ENCODE measurements at places on chromosomes 1 and 21.
A peak's percentile ranks its signal among the peaks of the same experiment; 100 is the strongest.

- DNase-seq: no peak
Measured at GRCh38 chr1:53446051-53446450, 13.1 kb upstream of the DMRTB1 start.

DNA sequence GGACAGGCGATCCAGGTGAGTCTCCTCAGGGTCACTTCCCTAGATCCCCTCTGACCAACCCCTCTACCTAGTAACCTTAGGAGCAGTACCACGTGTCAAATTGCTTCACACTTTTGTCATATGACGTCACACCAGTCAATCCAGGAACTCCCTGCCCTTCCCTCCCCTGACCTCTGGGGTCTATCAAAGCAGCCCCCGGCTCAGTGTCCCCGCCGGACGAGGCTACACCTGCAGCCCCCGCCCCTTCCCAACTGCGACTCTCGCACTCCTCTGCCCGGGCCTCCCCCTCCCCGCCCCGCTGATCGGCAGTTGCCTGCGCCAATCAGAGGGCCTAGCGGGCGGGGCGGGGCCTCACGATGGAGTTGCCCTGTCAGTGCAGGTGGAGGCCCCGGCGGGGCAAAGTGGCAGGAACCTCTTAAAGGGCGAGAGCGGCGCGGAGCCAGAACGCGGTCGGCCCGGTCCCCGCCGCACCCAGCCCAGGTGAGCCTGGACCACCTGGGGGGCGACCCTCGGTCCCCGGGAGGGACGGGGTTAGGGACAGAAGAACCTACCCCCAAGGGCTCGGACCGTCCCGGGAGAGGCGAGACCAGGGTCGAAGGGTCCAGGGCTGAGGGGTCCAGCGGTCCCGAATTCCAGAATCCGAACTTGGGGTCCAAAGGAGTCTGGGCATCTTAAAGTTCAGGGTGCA lies 27.5 kb upstream of the EPB41 start:
- peak; percentile 90 for DNase-seq

DNA sequence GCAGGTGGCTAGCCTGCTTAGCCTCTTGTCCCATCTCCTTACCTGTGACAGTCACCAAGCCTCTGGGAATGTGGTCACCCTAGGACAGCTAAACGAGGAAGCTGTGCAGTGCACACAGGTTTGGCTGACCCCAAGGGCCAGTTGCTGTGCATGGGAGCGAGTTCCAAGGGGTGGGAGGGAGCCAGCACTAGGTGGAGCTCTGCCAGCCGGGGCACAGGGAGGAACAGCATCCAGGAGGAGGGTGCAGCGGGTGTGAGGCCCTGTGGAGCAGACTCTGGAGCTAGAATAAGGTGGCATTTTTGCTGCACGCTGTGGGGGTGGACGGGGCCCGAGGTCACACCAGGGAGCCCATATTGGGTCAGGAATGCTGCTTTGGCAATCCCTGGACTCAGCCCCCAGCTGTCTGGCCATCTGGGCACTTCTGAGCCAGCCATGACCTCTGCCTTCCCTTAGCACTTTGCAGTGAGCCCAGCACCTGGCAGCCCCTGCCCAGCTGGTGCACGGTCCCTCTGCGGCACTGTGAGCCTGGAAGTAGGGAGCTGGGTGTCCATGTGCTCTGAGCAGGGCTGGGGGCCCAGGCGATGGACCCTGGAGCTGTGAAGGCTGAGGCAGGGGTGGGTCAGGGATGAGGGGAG lies 8.7 kb downstream of the PDXK start:
- no peak for DNase-seq

DNA sequence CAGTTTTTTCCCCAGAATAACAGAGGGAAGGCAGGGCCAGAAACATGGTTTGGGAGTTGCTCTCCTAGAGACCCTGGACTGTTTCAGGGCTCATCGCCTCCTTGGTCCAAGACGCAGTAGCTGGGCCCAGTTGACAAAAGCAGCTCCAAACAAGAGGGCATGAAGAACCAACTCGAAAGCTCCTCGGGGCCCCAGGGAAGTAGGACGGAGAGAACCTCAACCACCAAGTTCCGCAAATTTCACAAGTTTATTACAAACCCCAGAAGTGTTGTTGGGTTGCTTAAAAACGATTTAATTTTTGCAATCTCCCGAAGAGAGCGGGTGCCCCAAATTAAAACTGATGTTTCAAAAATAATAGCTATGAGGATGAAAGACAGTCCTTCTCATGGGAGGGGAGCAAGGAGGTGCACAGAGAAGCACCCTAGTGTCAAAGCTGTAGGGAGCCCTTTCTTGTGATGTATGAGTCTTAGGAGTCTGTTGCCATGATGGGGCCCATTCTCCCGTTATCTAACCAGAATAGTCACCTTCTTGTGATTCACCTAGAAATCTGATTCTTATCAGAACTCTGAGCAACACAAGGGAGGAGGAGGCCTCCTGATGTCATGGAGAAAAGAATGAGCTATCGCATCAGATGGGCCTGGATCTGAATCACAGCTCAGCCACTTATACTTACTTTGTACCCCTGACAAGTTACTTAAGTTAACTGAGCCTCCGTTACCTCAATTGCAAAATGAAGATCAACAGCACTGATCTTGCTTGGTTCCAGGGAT lies 165.7 kb upstream of the IRF2BP2 start:
- no peak for DNase-seq

GRCh38 chr1:232538943-232539302 lies 91.0 kb downstream of the SIPA1L2 start:
- no peak for DNase-seq

DNA sequence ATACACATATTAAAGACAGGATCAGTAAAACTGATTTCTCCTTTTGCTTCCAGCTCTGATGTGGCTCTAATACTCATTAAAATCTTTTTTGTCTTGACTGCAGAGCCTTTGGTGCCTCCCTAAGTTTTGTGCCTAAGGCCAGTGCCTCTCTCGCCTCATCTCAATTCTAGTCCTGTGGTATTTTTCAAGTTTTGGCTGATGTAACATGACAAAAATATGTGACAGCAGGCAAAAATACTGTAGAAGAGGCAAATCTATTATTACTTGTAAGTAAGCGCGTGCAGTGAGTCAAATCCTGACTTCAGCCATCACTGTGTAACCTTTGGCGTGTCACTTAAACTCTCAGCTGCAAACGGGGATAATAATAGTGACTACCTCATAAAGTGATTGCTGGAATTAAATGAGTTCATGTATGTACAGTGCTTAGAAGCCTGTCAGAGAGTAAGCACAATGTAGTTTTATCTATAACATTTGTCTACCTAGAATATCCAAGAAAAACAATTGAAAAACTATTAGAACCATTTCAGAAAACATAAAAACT lies 74.0 kb downstream of the MAB21L3 start:
- DNase-seq: no peak

GRCh38 chr1:201515895-201516294 lies 9.0 kb upstream of the CSRP1 start:
- no peak for DNase-seq

DNA sequence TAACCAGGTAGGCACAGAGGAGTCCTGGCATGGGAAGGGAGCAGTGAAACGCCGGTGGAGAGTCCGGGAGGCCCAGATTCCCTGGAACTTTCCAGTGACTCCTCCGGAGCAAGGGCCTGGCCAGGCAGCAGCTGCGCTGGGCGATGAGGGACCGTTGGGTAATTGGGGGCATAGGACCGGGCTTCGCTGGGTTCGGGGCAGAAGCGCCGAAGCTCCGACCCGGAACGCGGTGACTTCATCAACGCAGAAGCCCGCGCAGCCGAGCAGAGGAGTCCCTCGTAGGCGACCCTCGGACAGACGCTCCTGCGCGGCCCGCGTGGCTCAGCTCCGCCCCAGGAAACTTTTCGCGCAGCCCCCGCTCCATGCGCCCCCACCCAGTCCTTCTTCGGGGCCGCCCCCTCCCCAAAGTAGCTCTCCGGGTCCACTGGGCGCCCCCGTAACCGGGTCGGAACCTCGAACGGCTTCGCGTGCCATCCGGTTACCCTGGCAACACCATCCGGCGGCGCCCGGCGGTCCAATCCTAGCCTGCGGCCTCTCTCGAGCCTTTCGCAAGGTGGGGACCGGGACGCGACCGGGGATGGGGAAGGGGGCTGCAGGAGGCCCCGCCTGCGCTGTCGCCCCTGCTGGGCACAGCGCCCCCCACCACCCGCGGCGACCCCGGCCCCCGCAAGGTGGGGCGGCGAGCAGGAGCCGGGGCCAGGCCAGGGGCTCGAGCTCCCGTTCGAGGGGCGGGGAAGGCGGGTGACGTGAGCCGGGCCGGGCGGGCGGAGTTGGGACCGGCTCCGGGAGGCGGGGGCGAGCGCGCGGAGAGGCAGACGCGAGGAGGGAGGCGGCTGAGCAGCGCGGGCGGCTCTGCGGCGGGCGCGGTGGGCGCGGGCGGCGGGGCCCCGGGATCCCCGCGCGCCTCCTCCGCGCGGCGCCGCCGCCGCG lies at the start of gene AJAP1:
Gene AJAP1 (plus strand): TSS at position 814 of the 930 bp plus-strand sequence. CDS start 817 bp downstream, outside the sequence.
- no peak for DNase-seq

DNA sequence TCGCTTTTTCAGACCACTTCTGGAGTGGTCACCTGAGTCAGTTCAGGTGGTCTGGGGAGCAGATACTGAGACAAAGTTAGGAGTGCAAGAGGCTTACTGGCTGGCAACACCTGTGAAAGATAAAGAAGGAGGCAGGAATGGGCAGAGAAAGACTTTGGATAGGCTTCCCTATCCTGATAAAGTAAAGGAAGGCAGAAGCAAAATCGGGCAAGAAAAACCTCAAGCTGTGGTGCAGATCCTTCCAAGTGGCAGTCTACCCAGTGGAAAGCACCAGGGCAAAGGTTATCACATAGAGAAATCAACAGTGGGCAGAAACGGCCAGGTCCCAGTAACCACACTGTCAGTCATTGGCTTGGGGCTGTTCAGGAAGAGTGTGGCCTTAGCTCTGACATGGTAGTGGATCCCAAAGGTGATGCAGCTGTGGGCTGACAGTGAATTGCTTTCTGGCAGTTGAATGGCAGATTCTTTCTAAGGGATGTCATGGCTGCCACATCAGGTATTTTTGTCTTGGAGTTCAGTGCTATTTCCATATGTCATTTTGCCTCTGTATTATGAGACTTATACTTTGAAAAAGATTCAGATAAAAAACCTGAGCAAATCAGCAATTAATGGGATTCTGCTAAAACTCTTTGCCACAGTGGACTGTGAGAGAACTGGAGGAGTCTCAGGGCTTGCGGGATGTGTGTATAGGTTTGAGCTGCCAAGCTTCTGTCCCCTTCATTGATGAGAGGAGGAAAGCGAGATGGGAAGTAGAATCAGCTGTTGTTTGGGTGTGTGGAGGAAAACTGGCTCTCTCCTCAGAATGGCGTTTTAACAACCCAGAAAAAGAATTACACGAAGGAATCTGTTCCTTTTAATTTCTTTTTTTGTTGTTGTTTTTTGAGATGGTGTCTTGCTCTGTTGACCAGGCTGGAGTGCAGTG lies 8.1 kb upstream of the CGN start:
- DNase-seq: no peak

GRCh38 chr21:21000591-21001175 lies 2.5 kb downstream of the NCAM2 start:
- no peak for DNase-seq

- no peak for DNase-seq
Measured at GRCh38 chr21:30747159-30747558, at the start of gene KRTAP21-2. Gene KRTAP21-2, minus strand, starts transcription at chr21:30747259. Its CDS starts 57 bp downstream, at chr21:30747202.

DNA sequence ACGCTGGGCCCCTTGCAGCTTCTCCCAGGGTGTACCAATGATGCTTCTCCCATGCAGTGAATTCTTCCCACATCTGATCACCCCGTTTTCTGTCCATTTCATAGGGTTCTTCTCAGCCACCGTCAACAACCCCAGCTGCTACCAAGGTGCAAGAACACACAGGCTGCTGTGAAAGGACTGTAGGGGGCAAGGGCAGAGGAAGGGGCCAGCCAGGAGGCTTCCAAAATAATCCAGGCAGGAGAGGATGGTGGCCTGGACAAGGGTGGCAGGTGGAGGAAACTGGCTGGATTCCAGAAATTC lies 113.3 kb upstream of the WNT4 start:
- no peak for DNase-seq

DNA sequence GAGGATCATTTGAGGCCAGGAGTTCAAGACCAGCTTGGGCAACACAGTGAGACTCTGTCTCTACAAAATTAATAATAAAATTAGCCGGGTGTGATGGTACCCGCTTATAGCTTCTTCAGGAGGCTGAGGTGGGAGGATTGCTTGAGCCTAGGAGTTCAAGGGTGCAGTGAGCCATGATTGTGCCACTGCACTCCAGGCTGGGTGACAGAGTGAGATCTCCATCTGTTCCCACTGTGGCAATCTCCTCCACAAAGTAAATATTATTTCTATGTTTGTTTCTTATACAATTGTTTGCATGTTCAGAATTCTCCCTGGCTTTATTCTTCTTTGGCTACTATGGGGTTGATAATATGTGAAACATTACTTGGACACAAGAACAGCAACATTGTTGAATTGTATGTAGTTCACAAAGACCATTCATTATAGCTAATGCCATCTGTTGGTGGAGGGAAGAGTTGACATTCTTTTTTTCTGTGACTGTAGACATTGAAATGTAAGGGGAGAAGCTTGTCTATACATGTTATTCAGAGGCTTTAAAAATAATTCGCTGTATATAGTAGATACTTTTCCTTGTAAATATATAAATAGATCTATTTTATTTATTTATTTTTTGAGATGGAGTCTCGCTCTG lies 47.8 kb upstream of the SRSF10 start:
- no peak for DNase-seq

DNA sequence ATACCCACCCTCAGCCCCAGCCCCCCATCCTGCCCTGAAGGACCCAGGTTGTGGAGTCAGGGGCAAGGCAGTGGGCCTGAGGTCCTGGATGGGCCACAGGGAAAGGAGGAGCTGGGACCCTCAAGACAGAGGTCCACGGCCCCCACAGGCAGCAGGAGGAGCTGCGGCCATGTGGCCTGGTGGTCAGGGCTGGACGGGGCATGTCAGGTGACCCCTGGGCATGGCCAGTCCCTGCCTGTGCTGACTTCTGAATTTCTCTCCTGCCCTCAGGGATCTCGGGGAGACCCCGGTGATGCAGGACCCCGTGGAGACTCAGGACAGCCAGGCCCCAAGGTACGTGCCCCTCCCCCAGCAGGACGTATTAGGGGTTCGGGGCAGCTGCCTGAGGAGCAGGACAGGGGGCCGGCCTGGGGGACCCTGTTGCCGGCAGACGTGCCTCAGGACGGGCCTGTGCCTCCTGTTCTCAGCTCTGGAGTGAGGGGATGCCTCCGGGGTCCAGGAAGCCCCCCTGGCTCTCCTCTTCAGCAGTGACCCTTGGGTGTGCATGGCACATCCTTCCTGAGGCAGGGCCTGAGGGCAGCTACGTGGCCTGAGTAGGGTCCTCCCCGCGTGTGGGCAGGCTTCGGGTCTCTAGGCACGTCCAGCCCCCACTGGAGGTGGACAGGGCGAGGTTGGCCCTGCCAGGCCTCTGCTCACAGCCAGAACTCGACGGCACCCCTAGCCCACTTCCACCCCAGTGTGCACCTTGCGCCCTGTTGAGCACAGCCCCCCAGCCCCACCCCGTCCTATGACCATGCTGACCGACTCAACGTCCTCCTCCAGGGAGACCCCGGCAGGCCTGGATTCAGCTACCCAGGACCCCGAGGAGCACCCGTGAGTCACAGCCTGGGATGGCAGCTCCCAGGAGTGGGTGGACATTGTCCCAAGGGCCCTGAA lies 23.6 kb downstream of the COL6A2 start:
- DNase-seq: peak; percentile 3

- DNase-seq: no peak
Measured at GRCh38 chr1:247293047-247293446, 37.2 kb downstream of the VN1R5 start.

Data from activated T-cell treated with anti-CD3 and anti-CD28 coated beads, Interleukin-2, amount 50 U/mL, for 4 hours (primary cell).